ENCODE measurements at places on chromosomes 2 and 18.

DNA sequence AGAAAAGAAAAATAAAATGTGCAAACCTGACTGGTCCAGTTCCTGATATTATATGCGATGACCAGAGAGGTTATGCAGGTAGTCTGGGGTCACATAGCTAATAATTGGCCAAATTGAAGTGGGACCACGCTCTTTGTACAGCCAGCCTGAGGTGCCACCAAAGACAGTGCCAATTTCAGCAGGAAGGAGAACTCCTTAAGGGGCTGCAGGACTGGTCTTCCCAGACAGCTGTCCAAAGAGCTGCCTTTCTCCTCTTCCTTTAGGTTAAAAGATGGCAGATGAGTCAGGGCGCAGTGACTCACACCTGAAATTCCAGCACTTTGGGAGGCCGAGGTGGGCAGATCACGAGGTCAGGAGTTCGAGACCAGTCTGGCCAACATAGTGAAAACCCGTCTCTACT lies 95.5 kb downstream of the ACKR3 start:
- DNase-seq, result no peak

DNA sequence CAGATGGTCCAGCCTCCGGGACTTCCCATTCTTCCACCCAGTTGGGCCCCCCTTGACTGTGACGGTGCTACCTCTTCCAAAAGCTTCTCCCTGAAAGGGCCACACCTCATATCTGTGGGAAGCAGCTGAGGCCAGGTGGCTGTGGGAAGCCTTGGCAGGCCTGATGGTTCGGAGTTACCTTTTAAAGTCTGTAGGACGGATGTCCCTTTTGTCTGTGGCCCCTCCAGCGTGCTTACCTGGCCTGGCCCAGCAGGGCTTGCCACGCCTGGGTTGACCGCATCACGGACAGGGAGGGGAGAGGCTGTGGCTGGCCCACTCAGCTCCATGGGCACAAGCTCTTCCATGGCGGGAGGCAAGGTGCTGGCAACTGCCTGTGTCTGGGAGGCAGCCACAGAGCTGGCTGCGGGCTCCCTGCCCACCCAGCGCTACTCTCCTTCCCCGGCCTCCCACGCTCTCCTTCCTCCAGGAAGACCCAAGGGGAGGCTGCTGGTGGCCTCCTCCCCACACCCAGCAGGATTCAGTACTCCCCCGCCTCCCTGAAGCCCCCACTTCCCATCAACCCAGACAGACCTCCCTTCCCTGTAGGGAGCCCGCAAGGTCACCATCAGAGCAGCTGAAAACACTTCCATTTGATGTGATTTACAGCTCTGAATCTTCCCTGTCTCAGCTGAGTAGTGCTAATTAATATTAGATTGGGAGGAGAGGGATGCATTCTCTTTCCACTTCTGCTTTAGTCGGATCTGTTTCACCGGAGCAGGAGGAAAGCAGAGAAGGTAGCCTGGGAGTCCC lies 52.8 kb downstream of the EDAR start:
- no peak for DNase-seq

- peak; percentile 57 for DNase-seq
Measured at GRCh38 chr2:97718051-97718882, 4.9 kb downstream of the ZAP70 start.

GRCh38 chr2:183488421-183488820 lies 364.2 kb downstream of the NUP35 start:
- DNase-seq, result no peak

- DNase-seq, result peak; percentile 39
Measured at GRCh38 chr2:152730591-152731333, 12.3 kb downstream of the ARL6IP6 start.

DNA sequence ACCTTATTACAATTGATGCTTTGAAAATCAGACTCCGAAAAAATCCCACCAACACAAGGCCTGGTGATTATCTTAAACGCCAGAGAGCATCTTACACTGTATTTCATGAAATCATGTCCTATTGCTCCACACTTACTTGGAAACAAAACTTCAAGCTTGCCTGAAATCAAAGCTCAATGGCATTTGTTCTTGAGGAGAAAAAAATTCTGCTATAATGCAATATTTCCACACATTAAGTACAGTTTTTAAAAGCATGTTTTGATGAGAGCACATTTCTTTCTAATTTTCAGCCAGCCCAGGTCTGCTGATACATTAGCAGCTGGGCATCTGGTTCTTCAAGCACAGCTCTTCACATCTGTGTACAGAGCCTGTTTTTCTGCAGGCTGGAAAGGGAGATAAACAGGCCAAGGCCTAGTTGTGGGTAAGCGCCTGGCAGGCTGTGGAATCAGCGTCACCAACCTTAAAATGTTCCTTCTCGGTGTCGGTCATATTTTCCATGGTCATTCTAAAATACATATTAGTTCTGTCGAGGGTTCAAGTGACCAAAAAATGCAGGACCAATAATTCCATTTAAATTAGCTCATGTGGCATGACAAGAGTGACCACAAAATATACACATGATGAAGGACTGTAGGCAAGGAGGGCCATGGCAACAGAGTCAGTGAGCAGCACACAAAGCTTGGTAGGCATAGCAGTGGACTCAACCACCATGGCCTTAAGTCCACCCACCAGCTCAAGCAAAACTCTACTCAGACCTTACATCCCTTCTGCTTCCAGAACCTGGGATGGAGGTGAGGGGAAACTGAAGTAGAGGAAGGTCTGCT lies 20.9 kb downstream of the SLC8A1 start:
- DNase-seq, result no peak

GRCh38 chr2:29229640-29230039 lies 114.4 kb downstream of the CLIP4 start:
- no peak for DNase-seq

GRCh38 chr2:122635686-122636085 lies 880.2 kb downstream of the TSN start:
- no peak for DNase-seq

- no peak for DNase-seq
Measured at GRCh38 chr2:59734743-59735142, 818.7 kb downstream of the BCL11A start.

- no peak for DNase-seq
Measured at GRCh38 chr2:224561234-224562005, 23.7 kb downstream of the CUL3 start.

DNA sequence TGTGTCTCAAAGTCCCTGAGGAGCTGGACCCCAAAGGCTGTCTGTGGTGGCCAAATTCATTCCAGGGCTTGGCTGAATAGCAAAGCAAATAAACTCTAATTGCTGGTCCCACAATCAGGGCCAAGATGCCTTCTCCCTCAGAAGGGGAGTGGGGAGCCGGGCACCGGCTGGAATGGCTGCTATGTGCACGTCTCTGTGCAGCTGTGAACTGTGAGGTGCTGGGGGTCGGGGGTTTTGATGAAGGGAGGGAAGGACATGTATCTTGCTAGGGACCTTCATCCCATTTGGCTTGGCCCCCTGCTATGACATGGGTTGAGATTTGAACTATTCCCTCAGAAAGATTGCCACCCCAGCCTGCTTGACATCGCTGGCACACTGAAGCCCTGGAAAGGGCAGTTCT lies 60.4 kb downstream of the CIB4 start:
- DNase-seq, result no peak

DNA sequence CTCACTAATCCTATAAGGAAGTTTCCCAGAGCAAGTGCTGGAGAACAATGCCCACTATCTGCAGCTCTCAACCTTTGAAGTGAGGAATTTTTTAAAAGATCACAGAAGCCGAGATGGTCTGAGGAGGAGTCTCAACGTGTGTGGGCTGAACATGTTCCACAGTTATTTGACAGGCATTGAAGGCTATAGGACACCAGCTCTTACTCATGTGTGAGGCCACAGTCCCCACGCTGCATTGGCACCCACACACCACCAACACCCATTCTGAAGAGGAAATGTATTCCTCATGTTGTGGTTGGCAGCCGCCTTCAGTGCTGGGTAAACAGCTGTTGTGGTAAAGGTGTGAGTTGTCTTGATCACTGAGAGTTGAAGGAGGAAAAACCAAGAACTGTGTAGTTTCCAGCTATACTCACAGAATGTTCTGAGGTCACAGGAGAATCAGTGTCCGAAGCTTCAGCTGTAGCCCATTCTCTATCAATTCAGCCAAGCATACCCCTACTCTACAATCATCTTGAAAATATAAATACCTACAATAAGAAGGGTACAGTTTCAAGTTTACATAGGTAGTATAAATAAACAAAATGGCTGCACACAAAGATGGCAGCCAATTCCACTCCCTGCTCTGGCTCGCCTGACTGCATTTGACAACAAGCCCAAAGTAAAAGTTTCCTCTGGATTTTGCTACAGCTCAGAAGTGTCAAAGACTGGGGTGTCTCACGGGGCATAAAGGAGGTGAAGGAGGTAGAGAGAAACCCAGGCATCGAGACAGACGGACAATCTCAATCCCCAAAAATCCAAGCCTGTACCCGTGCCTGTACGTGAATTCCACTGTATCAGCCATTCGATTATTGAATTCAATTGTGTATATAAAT lies 12.1 kb downstream of the CD226 start:
- DNase-seq, result peak; percentile 94

GRCh38 chr2:24353973-24354372 lies 6.4 kb downstream of the ITSN2 start:
- DNase-seq, result no peak

- DNase-seq, result no peak
Measured at GRCh38 chr2:156538083-156538504, 101.9 kb downstream of the GPD2 start.

GRCh38 chr2:153287109-153287801 lies 191.3 kb downstream of the RPRM start:
- DNase-seq, result peak; percentile 25

DNA sequence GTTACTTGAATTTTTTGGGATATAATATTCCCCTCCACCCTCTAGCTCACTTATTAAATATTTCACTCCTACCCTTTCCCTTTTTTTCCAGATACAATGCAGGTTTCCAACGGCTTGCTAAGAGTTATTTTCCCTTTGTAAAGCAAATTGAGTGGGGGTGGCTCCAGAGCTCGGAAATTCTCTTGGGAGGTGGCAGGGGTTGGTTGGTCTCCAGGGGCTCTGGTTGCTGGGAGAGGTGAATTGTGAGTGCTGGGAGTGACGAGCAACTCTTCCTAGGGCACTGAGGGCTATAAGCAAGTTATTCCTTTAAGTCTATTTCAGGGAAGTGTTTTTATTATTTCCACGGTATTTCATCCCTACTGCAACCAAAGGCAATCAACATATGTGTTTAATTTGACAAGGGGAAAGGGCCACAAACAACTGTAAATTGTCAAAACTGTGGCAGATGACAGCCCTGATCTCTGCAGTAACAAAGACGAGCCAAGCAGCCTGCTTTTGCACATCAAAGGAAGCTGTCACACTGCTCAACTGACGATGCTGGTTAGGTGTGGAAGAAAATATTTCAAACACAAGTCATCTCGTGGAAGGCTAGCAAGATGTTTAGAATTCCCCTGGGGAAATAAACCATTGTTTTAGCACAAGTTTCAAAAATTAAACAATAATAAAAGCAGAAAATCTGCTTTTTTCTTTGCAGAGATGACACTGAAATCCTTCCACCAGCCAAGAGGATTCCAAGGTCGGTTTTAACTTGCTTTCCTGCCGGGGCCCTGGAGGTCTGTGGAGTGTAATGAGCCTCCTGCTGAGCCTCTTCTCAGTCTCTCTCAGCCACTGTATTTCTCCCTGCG lies 34.8 kb upstream of the ASXL2 start:
- DNase-seq, result no peak

DNA sequence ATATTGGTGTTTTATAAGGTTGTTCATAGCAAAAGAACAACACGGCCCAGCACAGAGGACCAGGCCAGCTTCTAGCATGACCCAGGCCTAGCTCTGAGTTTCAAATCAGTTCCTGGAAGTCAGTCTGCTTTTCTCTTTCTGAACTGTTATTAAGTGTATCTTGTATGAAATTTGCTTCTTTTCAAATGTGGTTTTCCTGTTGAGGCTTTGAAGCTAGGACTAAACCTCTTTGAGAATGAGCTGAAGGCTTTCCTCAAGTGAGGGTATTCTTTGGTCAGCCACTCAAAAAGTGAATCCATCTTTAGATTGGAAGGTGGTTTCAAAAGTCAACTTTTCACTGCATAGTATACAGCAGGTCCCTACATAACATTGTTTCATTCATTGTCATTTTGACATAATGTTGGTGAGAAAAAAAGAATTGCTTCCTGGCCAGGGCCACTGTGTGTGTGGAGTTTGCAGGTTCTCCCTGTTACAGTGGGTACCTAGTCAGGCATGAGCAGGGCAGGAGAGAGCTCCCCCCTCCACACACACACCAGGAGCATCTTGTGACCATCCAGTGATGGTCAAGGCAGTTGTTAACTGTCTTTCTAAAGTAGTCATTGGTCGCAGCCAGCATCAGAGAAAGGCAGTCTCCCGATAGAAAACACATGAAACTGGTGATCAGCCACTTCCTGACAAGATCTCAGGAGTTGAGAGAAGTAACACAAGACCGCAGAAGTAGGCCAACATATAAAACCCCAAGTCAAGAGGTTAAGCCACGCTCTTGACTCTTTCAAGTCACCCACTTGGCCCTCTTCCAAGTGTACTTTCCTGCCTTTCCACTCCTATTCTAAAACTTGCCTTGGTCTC lies 6.7 kb upstream of the ACAA2 start:
- peak; percentile 46 for DNase-seq

GRCh38 chr18:60466677-60467076 lies 94.1 kb upstream of the MC4R start:
- no peak for DNase-seq

GRCh38 chr2:9703085-9703678 lies 72.4 kb upstream of the YWHAQ start:
- DNase-seq, result peak; percentile 68

Measured in stimulated activated naive CD8-positive, alpha-beta T cell treated with anti-CD3 and anti-CD28 coated beads, Interleukin-15, amount 100 ng/mL, for 72 hours (primary cell).